ENCODE measurements at places on chromosomes 12 and 14.
A peak's percentile ranks its signal among the peaks of the same experiment; 100 is the strongest.

DNA sequence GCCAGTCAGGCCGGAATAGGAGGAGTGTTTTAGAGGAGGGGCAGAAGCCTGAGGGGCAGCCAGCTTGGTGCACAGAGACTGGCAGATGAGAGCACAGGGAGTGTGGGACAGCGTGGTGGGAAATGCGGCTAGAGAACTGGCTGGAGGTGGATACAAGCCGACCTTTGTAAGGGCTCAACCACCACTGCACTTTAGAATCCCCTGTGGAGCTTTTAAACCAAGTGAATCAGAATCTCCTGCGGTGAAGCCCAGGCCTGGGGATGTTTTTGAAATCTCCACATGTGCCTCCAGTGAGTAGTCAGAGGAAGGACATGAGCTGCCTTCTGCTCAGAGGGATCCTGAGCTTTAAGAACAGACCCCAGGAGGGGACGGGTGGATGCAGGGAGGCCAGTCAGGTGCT lies 10.9 kb upstream of the PCED1B start:
- DNase-seq, result peak; percentile 50

DNA sequence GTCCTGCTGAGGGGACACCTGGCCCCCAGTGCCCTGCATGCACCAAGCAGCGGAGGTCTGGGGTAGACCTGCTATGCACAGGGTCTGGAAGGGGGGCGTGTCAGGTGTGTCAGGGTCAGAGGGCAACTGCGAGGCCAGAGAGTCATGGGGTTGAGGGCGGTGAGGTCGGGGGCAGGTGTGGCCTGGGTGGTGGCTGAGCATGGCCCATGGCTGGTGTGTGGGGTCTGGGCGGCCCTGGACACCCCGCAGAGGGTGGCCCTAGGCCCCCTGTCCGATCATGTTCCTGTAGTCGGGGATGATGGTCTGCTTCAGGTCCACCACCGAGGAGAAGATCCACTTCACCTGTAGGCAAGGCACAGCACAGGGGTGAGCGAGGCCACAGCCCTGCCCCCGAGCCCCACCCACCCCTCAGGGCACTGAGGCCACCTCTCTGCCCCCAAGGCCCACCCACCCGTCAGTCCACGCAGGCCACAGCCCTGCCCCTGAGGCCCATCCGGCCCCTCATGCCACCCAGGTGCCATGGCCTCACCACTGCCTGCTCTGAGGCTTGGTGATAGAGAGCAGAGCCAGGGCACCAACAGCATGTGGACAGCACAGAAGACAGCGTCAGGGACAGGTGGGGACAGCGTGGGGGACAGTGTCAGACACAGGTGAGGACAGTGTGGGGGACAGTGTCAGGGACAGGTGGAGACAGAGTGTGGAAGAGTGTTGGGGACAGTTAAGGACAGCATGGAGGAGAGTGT lies 211.3 kb downstream of the TMEM121 start:
- DNase-seq, result no peak

DNA sequence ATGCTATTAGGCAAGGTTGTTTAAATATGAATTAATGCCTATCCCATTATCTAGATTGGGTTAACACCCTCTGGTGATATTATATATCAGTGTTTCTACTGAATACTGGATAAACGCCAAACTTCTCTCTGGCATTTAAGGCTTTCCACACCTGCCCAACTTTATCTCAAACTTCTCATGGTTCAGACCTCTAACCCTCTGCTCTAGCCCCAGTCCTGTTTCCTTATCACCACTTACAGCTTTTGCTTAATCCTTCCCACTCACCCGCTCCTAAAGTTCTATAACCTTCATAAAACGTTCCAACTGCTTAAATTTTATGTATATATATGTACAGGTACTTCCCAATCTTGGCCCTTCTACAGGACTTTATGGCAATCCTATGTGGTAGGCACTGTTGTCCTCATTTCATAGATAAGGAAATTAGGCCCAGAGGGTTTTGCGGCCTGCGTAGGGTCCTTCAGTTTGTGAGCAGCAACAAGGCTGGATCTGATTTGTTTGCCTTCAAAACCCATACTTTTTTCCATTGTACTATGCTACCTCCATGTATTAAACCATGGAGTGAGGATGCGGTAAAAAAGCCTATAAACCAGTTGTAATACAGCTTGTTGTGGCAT lies 1.2 kb downstream of the LPCAT3 start:
- no peak for DNase-seq

GRCh38 chr12:53254816-53255545 lies 13.1 kb upstream of the ESPL1 start:
- DNase-seq, result no peak

Data from H1 (cell line).